ENCODE measurements at places on chromosomes 4 and X.

GRCh38 chr4:76882630-76883029 is 15.3 kb downstream of the SOWAHB start:
- DNase-seq: no peak

GRCh38 chr4:107283587-107284559 is 247.8 kb upstream of the DKK2 start:
- no peak for DNase-seq

DNA sequence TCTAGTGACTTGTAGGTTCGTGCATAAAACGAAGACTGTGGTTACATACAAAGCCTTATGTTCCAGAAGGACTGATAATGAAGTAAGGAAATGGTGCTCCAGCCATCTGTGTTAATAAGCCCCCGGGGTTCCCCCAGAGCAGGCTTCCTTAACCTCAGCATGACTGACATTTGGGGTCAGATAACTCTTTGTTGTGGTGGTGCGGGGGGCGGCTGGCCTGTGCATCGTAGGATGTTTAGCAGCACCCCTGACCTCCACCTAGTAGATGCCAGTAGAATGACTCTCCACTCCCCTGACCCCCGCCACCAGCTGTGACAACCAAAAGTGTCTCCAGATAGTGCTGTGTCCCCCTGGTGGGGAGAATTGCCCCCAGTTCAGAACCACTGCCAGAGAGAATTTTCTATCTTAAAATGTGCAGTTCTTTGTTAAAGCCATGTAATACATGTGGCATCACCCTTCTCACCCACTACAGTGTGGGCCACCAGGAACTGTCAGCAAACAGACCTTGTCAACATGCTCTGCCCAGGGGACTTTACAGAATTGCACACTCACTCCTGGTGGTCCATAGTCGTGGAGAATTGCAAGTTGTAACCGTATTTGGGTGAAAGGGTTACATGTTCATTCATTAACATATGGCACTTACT is 7.5 kb downstream of the SH3KBP1 start:
- DNase-seq: no peak

- DNase-seq: no peak
Observed at GRCh38 chrX:41921492-41922430, 1.6 kb downstream of the CASK start.

GRCh38 chr4:142043509-142043908 is 407.1 kb downstream of the IL15 start:
- no peak for DNase-seq

GRCh38 chrX:143648705-143649104 is 12.8 kb upstream of the SLITRK4 start:
- no peak for DNase-seq

- DNase-seq: no peak
Observed at GRCh38 chrX:24672701-24673190, 21.0 kb upstream of the POLA1 start.

DNA sequence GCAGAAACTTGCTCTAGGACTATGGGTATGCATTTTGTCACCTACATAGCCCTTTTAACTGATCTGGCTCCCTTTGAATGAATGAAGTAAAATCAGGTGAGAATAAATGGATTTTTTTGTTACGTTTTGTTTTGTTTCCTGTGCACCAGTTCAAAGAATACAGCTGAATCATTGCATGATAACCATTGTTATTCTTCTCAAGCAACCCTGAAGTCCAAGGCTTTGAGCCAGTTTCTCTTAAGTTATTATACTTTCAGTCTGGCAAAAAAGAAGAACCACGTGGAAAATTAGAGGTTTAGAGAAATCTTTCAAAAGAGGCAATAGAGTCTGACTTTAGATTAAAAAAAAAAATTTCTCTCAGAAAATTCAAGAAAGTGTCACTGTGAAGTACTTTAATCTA is 398.6 kb upstream of the TECRL start:
- DNase-seq: no peak

DNA sequence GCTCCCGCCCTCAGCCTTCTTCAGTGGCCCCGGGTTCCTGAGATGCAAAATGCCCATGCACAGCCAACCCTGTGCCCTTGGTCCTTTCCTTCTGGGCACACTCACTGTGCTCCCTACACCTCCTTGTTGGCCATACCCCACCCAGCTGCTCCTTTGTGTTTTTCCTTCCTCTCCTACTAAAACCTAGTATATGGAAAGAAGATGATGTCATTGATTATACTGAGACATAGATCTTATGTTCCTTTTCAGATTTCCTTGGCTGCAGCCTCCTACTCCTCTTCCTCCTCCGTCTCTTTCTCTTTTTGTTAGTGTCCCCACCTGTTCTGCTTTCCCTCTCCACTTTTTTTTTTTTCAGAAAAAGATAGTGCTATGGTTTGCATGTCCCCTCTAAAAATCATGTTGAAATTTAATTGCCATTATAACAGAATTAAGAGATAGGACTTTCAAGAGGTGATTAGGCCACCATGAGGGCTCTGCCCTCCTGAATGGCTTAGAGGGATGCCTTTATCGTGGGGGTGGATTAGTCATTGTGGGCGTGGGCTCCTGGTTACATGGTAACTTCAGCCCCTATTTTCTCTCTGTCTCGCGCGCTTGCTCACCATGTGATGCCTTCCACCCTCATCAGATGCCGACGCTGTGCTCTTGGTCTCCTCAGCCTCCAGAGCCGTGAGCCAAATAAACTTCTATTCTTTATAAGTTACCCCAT is 254.9 kb upstream of the GATB start:
- no peak for DNase-seq

DNA sequence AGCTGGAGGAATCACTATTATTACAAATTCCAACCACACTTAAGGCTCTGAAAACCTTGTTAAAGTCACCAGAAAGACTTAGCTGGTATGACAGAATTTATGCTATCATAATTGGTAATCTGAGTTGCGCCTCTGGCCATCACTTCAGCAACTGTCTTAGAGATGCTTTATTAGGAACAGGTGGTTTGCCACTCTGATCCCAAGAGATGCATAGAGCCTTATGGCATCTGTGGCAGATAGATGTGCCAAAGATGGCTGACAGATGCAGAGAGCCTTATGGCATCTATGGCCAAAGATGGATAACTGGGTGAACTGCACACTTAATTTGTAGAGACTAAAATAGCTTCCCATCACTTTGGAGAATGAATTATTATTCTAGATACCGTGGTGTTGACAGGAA is 32.3 kb upstream of the PLAC8 start:
- DNase-seq: no peak

GRCh38 chr4:137393044-137393443 is 139.2 kb downstream of the PCDH18 start:
- no peak for DNase-seq
